ENCODE measurements at places on chromosomes 5 and 9. TPM values are rescaled to one million over a fixed set of nuclear protein-coding genes. Genes with fewer than 3 reads are reported as not detected.

DNA sequence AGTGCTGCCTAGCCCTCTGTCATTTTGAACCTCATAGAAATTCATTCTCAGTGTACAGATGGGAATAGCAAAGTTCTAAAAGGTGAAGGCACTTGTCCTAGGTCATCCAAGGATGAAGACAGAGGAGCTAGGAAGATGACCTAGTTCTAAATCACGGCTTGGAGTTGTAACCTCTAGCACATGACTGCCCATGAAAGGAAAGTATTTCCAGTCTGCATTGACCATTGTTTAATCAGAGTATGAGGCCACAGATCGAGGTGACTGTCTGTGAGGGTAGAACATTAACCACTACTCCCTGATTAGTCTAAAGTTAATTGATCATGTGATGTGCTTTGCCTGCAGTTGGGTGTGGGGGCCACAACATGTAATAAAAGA is 674 bp upstream of the TNFSF15 start:
- no peak for DNase-seq

DNA sequence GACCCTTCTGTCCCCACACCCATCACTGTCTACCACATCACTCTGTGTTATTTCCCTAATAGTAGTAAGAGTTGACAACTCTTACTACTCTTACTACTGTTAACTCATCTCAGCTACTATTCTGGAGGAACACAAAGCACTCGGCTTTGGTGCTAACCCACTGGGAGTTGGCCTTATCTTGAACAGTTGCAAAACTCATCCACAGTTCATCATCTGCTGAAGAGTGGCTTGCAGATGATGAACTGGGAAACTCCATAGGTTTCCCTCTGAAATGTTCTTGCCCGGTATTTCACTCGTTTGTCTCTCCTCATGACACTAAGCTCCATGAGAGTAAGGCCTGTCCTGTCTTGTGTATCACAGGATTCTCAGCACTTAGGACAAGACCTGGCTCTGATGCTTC is 221.4 kb downstream of the NR3C1 start:
- no peak for DNase-seq

DNA sequence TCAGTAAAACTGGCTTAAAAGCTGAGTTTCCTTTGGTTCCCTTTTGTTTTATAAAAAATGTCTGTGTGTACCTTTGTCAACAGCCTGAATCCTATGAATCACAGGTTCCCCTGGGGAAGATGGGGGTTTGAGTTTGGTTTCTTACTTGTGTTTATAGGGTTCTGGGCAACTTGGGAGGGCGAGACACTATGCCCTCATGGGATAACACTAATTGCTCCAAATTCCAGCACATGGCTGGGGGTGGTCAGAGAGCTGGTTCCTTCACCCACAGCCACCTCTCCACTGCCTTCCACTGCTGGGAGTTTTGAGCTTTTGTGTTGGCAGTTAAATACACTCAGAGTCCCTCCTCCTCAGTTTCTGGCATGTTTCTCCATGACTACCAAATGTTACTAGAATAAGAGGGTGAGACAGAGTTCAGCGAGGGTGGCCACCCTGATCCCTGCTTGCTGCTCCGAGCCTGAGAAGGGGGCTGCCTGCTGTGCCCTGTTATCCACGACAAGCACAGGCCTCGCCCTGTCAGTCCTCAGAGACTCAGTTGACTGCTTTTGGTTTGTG is 83.0 kb upstream of the EPB41L4B start:
- DNase-seq, result no peak

DNA sequence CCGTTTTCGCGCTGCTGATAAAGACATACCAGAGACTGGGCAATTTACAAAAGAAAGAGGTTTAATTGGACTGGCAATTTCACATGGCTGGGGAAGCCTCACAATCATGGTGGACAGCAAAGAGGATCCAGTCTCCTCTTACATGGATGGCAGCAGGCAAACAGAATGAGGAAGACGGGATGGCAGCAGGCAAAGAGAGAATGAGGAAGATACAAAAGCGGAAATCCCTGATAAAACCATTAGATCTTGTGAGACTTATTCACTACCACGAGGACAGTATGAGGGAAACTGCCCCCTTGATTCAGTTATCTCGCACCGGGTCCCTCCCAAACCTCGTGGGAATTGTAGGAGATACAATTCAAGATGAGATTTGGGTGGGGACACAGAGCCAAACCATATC is 95.0 kb downstream of the OSTF1 start:
- DNase-seq, result no peak

DNA sequence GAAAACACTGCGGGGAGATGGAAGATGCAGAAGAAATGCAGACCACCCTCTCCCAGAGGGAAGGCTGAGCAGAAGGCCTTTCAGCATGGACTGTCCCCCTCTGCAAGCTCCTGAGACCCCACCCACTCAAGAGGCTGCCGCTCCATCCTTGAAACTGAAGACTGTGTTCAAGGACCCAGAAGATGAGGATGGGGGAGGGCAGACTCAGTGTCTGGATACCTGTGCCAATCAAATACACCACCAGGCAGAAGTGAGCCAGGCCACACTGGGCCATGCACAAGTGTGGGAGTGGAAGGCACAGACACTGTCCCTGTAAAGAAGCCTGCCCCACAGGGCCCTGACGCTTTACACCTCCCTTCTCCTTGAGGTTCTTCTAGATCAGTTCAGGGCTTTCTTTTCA is 40.0 kb upstream of the IPPK start:
- DNase-seq, result no peak

- DNase-seq, result no peak
These were observed 135.4 kb upstream of the SGCD start for GRCh38 chr5:156191547-156191946.

DNA sequence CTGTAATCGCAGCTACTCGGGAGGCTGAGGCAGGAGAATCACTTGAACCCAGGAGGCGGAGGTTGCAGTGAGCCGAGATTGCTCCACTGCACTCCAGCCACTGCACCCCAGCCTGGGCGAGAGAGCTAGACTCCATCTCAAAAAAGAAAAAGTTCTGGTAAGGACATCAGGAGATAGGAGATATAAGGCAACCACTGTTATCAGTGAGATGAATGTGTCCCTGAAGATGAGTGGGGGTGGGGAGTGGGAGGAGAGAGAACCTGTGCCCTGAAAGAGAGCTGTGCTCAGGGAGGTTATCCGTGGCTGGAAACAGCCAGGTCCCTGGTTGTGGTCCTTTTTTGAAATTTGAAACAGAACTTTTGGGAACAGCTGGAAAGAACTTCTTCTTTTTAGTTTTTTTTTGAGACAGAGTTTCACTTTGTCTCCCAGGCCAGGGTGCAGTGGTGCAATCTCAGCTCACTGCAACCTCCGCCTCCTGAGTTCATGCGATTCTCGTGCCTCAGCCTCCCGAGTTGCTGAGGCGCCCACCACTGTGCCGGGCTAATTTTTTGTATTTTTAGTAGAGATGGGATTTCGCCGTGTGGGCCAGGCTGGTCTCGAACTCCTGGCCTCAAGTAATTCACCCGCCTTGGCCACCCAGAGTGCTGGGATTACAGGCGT is 2.6 kb downstream of the PTPA start:
- DNase-seq, result no peak

DNA sequence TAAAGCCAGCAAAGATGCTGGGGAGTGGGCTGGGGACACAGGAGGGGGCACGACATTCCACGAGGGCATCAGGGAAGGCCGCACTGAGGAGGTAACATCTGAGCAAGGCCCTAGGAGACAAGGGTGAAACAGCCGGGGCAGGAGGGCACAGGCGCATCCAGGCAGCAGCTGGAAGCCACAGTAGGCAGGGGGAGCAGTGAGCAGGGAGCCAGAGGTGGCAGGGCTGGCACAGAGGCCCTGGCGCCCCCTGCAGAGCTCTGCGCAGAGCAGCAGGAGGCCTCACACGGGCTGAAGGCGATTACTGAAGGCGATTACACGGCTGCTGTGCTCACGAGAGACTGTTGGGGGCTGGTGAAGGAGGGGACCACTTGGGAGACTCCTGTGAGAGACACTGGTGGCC is 15.4 kb downstream of the LMAN2 start:
- peak; percentile 50 for DNase-seq

- no peak for DNase-seq
These were observed 8.5 kb upstream of the NEURL1B start for GRCh38 chr5:172632346-172633092.

GRCh38 chr9:69579032-69579758 is 93.0 kb downstream of the APBA1 start:
- DNase-seq, result no peak

DNA sequence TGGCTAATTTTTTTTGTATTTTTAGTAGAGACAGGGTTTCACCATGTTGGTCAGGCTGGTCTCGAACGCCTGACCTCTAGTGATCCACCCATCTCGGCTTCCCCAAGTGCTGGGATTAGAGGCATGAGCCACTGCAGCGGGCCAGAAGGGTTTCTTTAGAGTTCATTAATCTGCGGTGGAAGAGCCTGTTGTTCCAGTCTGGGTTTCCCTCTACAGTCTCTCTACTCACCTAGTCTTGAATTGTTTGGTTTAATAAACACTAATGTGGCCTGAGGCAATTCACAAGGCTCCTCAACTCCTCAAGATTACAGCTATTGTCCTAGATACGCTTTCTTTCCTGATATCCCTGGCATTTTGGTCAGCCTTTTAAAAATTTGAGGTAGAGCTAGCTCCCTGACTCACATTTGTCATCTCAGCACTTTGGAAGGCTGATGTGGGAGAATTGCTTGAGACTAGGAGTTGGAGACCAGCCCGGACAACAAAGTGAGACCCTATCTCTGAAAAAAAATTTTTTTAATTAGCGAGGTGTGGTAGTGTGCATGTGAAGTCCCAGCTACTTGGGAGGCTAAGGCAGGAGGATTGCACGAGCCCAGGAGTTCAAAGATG is 4.6 kb upstream of the SAR1B start:
- DNase-seq, result no peak

- no peak for DNase-seq
These were observed 136.9 kb upstream of the KLF9 start for GRCh38 chr9:70551396-70551795.

- no peak for DNase-seq
These were observed 152.1 kb downstream of the FSTL4 start for GRCh38 chr5:133460172-133460758.

DNA sequence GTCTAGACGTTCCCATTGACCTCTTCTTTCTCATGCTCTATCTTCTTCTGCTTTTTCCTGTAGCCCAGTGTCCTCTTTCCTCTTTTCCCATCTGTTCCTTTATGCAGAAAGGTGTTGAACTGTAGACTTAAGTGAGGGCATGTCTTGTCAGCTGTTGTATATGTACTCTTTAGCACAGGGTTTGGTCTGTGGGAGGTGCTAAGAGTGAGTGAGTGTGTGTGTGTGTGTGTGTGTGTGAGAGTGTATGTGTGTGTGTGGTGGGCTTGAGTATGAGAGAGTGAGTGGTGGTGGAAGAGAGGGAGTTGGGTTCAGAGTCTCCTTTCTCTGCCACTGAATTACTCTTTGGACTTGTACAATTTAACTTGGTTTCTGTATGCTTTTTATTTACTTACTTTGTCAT is 10.3 kb upstream of the ROPN1L start:
- DNase-seq, result peak; percentile 15

DNA sequence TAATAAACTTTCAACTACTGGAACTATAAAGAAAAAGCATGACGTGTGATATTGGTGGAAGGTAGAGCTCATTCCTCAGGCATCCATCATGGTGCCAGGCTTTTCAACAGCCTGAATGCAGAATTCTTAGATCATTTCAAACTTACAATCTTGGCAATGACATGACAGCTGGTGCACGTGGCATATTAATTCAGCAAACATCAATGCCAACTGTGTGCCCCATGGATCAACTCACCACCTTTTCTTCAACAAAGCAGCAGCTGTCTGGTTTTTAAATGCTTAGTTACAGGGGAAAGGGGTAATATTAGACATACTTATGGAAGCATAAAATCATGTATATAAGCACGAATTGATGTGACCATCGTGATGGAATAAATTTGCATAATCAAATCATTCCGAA is 56.0 kb upstream of the OR13F1 start:
- no peak for DNase-seq

GRCh38 chr9:95508968-95509850 is 7.6 kb downstream of the PTCH1 start:
- peak; percentile 73 for DNase-seq

DNA sequence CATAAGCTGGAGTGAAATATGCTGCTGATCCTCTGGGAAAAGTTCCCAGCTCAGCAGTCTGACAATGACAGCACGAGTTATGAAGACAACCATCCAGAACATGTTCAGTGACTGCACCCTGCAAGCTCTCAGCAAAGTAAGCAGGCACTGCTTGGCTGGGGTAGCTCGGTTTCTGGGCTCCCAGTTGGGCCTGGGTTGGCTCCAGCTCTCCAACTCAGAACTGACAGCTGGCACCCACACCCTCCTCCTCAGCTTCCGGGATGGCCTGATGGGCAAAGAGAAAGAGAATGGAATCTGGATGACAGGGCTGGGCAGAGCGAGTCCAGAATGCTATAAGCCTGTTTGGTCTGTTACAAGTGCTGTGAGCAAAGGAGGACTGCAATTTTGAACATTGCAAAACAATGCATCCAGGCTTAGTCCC is 185.0 kb downstream of the CSNK1G3 start:
- DNase-seq, result no peak

DNA sequence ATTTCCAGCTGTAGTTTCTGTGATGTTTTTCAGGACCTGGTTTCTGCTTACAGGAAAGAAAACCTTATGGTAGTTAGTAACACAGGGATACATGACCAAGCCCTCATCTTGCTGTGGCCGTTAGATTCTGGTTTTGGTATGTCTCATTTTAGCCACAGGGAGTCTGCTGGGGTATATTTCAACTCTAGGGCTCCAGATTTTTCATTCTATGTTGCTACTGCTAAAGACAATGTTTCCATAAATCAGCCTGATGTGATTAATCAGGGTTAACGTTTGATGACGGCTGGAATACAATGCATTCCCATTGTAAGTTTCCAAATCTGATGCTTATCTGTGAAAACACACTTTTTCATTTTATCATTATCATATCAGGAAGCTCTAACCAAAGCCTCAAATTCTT is 48.2 kb downstream of the P4HA2 start:
- no peak for DNase-seq

DNA sequence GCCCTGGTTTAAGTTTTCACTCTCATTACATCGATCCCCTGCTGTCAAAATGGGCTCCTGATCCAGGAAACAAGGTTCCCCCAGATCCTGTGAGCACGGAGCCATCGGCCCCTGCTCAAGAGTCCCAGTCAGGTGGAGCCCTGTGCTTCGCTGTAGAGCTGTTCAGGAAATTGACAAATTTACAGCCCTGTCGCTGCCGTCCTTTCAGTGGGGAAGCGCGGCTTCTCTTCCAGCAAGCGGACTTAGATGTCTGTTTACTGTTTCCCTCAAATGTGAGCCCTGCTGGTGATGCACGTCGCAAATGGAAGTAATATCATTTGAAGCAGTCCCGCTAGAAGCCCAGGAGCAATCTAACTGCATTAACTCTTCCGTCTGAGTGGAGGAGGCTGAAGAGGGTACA is 760.9 kb upstream of the WWC1 start:
- no peak for DNase-seq

PCDHA4 gene
- not detected for total RNA-seq

CCDC69 gene
- total RNA-seq, result 46.3 TPM

LRRC70 gene
- total RNA-seq, result 0.71 TPM

BARHL1 gene
- not detected for total RNA-seq

FAXDC2 gene
- 3.0 TPM for total RNA-seq

ANKRD34B gene
- 0.06 TPM for total RNA-seq

GMCL2 gene
- not detected for total RNA-seq
